ENCODE measurements at places on chromosomes 12 and 14.

- no peak for DNase-seq
Measured at GRCh38 chr14:104939666-104940410, 15.2 kb downstream of the PLD4 start.

- DNase-seq, result no peak
Measured at GRCh38 chr12:53735556-53735955, 8.3 kb upstream of the CALCOCO1 start.

DNA sequence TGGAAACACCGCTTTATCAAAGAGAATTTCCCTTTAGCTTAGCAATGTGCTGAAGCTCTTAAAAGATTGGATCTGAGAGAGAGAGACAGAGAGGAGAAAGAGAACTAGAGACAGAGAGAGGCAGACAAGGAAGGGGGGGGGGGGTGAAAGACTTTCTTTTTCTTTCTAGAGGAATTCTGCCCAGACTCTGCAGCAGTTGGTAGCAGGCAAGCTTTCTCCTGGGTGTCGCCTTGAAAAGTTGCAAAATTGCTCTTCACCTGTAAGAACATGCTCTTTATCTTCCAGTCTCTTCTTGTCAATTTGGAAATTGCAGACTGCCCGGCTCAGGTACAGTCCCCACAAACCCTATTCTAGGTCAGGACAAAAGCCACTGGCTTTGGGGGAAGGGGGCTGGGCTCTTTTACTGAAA, 2.9 kb upstream of the OTX2 start:
- DNase-seq, result no peak

GRCh38 chr14:91899806-91900205, 32.5 kb upstream of the TC2N start:
- no peak for DNase-seq

GRCh38 chr12:93664573-93665138, 12.5 kb upstream of the CRADD start:
- no peak for DNase-seq

- no peak for DNase-seq
Measured at GRCh38 chr12:115598871-115599811, 678.4 kb downstream of the MED13L start.

GRCh38 chr14:30560581-30560980, 1.6 kb downstream of the G2E3 start:
- no peak for DNase-seq

- no peak for DNase-seq
Measured at GRCh38 chr14:23006188-23006534, 3.8 kb downstream of the C14orf93 start.

DNA sequence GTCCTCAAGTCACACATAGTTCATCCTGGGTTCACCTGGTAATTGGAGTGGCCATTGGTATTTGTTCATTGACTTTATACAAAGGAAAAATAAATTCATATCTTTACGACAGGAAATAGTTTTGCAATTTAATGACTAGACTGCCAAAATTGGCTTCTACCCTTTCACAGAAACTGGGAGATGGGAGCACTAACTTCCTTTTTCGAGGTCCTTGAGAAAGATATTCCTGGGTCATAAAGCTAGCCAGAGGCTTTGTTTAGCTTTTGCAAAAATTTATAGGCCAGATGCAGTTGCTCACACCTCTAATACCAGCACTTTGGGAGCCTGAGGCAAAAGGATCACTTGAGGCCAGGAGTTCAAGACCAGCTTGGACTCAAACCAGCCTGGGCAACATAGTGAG, 10.2 kb upstream of the OR11G2 start:
- no peak for DNase-seq

DNA sequence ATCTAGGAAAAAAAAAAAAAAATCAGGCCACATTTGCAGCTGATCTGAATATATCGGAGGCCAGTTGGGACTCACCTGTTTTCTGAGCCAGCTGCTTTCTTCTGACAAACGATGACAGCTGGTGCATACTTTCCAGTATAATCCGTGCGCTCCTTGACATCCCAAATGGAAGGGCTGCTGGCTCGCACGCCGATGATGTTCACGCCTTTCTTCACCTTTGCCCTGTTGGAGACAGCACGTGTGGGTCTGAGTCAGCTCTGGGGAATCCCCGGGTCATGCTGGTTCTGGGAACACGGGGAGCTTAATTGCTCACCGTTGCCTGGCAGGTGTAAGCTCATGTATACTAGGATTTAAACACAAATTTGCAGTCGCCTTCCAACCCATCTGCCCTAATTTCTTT, 372.8 kb downstream of the TMEM132D start:
- no peak for DNase-seq

DNA sequence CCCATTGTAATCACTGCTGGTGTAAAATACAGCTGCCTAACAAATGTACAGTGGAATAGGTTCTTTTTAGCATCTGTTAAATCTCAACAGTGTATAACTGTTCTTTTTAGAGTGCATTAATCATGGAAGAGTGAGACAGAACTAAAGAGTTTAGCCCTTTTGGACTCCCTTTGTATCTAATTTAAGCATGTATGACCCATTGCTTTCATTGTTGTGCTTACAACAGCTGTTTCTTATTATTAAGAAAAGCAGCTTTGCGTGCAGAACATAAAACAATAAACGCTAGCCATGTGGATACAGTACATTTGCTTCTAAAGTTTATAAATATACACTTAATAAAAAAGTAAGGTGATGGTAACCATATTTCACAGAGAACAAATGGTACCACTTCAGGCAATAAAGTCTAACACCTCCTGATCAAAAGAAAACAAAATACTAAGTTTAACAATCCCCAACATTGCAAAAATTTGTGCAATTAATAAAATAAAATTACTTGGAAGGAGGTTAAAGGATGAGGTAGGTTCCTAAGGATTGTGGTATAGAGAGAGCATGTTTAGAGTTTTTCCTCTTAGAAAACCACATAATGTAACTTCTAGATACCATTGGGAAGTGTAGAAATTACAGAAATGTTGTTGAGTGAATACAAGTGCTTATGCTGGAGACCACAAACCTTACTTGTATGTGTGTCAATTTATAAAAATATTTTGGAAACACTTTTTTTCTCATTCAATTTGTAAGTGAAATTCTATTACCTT, 448.7 kb downstream of the SLC6A15 start:
- no peak for DNase-seq

- DNase-seq, result no peak
Measured at GRCh38 chr12:130646716-130647370, 69.3 kb downstream of the RIMBP2 start.

DNA sequence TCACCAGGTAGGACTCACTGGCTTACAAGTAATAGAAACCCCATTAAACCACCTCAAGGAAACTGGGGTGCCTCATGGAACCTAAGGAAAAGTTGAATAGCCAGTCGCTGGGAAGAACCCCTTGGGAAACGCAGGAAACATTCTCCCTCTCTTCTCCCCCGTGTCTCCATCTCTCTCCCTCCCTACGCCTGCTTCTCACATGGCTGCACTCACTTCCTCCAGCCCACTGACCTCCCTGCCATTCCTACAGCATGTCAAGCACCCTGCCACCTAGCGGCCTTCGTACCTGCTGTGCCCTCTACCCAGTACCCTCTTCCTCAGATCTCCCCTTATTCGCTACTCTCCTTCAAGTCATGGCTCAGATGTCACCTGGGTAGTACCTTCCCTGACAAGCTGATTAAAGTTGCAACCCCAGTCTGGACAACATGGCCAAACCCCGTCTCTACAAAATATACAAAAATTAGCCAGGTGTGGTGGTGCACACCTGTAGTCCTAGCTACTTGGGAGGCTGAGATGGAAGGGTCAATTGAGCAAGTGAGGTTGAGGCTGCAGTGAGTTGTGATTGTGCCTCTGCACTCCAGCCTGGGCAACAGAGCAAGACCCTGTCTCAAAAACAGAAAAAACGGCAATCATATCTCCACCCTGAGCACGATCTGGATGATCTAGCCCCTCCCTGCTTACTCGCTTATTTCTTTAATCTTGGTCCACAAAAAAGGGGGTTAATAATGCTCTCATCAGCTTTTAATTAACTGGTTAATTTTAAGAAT, 6.4 kb upstream of the DTX1 start:
- DNase-seq, result no peak

GRCh38 chr12:14364583-14365271, 755 bp upstream of the ATF7IP start:
- no peak for DNase-seq

DNA sequence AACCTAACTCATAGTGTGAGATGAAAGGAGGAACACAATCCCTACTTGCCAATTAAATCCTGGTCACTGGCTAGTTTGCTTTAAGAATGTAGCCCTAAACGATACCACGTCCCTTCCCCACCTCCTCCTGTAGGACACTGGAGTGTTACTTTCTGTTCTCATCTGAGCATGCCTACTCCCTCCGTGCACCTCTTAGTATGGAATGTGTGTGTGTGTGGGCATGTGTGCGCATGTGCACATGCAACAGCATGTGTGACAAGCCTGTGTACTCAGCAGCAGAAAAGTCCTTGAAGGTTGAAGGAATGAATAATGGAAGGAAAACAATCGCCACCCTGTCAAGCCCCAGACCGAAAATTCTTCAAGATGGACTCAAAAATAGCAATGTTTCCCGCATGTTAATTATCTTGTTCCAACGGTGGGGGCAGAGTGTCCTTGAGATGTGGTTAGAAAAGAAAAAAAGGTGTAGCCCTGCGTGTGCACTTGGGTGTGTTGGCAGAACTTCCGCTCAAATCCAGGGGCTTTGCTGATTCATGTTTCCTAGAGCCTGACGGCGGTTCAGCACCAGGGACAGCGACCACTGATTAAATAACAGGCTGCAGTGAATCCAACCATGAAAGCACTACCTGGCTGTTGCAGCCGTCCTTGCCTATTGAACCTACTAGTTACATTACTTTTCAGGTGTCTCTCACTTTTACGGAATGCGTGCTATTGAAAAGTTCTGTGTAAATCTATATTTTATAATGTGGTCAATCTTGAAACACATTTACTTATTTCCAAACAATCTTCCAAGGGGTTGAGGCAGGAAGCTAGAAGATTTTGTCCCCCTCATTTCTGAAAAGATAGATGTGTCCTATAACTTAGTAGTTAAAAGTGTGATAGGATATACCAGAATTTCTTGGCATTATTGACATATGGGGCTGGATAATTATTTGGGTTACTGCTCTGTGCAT, 79.8 kb downstream of the SRRM4 start:
- no peak for DNase-seq

GRCh38 chr12:117789195-117789912, 179.4 kb downstream of the KSR2 start:
- DNase-seq, result no peak

DNA sequence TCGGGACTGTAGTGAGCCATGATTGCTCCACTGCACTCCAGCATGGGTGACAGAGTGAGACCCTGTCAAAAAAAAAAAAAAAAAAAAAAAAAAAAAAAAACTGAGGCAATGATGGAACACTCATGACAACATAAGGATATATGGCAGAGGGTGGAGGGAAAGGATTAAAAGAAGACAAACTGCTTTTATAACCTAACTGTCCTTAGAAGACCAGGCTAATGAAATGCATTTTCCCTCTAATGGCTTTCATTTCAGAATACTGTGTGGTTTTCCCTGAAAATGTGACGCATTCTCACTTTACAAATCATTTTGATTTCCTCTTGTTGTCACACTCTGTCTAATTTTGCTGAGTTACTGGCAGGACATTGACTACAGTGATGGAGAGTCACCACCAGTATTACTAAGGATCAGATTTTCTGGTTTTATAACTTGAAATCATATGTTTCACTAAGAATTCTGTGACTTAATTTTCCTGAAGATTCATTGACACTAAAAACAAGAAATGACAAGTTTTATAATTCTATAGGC, 137.6 kb upstream of the SSTR1 start:
- DNase-seq, result no peak

- DNase-seq, result no peak
Measured at GRCh38 chr14:23146351-23146910, 27.4 kb upstream of the CEBPE start.

DNA sequence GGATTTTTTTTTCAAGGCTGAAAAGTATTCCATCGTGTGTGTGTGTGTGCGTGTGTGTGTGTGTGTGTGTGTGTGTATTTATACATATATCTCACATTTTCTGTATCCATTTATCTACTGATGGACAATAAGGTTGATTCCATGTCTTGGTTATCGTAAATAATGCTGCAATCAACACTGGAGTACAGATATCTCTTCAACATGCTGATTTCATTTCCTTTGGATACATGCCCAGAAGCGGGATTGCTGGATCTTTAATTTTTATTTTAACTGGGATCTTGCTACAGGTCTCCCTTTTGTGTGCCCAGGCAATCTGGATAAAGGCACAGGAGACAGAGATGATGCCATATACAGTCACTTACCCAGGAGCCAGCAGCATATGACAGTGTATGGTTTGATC, 338.1 kb downstream of the SOX5 start:
- DNase-seq, result no peak

GRCh38 chr12:116429826-116430360, 129.3 kb upstream of the MAP1LC3B2 start:
- DNase-seq, result no peak

DNA sequence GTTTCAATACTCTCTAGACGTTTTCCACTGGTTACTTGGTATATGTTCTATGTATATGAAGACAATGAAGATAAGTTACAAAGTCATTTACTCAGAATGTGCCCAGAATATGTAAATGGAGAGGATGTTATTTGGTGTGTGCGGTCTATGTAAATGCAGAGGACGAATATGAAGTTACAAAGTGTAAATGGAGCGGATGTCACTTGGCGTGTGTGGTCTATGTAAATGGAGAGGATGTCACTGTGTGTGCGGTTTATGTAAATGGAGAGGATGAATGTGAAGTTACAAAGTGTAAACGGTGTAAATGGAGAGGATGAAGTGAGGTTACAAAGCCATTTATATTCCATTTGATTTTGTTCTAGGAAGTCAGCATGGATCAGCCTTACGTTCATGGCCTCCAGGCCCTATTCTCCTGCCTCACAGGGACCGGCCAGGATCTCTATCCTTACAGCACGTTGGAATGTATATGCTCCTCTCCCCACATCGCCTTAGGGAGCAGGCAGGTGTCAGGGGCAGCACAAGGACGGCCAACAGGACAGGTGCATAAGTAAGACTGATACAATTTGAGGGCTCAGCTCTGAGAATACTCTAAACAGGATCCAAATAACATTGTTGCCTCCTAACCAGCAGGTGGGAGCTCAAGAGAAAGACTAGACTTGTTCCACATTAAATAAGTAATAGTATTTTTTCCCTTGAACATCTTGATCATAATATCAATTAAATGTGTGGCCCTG, 42.4 kb downstream of the GLRX5 start:
- DNase-seq, result no peak

- no peak for DNase-seq
Measured at GRCh38 chr12:81245458-81245857, 167.6 kb downstream of the ACSS3 start.

Measured in effector memory CD4-positive, alpha-beta T cell (primary cell).